H1 (cell line): ENCODE measurements at places on chromosomes 6 and 20.

- no peak for DNase-seq
These were observed 59.2 kb downstream of the TMEM170B start for GRCh38 chr6:11596640-11597237.

- DNase-seq, result no peak
These were observed 422.8 kb downstream of the CBLN4 start for GRCh38 chr20:55582498-55582897.

GRCh38 chr6:26336355-26337198, 28.4 kb upstream of the BTN3A2 start:
- DNase-seq, result no peak

- peak; percentile 70 for DNase-seq
These were observed 10.1 kb upstream of the NXT1 start for GRCh38 chr20:23340524-23340923.

DNA sequence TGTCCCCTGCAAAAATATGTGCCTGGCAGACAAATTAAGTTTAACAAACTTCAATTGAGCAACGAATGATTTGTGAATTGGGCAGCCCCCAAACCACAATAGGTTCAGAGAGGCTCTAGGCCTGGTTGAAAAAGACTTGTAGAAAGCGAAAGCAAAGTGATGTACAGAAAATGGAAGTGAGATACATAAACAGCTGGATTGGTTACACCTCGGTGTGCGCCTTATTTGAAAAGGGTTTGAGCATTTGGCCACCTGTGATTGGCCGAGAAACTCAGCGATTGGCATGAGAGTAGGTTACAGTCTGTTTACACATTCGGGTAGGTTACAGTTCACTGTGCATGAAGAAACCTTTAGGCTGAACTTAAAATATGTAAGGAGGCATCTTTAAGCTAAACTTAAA, 136.9 kb downstream of the CD83 start:
- peak; percentile 22 for DNase-seq

GRCh38 chr6:123089226-123089625, 93.2 kb downstream of the CLVS2 start:
- no peak for DNase-seq

DNA sequence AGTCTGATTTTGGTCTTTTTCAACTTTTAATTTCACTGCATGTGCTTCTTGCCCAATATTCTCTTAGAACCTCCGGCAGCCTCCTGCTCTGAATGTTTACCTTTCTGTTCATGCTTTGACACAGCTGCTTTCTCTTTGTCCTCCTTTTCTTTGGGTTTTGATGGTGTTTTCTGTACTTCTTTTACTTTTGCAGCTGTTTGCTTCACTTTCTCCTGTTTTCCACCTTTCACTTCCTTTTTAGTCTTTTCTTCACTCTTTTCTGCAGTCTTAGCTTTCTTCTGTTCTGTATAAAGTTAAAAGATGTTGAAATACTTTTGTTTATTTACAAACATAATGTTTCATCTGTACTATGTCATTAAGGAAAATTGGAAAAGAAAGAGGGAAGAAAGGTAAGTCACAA, 133.1 kb downstream of the TRDN start:
- DNase-seq, result no peak

DNA sequence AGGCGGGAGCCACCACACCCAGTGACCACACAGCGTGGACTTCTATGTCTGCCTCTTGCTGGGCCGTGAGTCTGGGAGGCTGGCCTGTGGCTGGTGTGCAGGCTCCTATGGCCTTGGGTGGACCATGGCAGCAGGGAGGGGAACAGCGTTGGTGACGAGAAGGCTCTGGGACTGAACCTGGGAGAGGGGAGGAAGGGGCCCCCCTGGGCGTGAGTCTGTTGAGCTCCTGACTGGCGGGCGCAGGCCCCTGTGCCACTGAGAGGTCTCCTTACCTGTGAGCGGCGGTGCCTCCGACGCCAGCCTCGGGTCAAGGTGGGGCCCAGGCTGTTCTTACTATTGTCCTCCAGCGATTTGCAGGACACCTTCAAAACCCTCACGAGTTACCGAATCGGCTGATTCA, 12.8 kb upstream of the HELZ2 start:
- no peak for DNase-seq

DNA sequence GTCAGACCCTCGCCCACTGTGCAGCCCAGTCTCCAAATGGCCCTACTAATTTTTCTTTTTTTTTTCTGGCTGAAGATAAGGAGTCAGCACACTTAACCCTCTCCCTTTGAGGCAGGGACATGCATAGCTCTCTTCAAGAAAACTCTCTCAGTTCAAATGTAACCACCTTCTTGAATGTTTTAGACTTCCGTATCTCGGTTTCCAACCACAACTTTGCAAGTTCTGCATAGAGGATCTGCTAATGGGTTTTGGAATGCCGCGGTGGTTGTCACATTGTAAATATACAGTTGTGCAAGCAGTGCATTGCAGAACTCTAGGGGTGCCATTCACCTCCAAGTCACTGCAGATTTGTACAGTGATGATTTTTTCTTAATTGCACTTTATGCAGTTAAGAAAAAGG, 59.4 kb upstream of the SLC35B3 start:
- DNase-seq, result no peak

DNA sequence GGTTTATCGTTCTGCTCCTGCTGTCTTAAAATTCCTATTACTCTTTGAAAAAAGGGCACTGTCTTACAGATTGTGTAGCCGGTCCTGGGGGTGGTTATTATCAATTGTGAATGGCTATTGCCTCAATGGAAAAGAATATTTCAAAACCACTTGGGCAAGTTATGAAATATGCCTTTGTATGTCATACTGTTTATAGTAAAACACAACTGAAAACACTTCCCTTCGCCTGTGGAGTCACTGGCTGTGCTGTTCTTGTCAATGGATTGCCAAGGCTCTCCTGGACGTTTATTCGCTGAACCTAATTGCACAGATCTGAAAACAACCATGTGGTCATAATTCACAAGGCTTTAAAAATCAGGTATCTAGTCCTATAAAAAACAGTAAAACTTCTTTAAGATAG, 47.8 kb upstream of the TAGAP start:
- peak; percentile 4 for DNase-seq

DNA sequence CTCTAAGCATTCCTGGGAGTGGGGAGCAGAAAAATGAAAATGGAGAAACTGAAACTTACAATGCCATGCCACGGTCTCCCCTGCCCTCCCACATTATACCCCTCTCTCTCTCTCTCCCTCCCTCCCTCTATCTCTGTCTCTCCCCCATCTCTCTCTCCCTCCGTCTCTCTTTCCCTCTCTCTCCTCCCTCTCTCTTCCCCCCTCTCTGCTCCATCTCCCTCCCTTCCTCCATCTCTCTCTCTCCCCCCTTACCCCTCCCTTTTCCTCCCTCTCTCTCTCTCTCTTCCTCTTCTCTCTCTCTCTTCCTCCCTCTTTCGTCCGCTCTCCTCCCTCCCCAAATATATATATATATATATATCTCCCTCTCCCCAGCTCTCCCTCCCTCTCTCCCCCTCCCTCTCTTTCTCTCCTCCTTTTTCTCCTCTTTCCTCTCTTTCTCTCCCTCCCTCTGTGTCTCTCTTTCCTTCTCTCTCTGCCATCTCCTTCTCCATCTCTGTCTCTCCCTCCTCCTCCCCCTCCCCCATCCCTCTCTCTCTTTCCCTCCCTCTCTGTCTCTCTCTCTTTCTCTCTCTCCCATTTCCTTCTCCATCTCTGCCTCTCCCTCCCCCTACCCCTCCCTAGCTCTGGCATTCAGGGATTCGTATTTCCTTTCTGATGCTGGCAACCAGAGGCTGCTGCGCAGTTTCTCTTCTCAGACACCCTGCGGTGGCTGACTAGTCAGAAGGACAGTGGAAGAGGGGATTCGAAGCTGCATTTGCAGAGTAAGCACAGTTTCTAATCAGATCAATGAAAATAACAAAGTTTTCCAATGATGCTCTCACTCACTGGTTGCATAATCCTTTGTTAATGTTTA, 13.9 kb upstream of the VAPB start:
- DNase-seq, result peak; percentile 60

DNA sequence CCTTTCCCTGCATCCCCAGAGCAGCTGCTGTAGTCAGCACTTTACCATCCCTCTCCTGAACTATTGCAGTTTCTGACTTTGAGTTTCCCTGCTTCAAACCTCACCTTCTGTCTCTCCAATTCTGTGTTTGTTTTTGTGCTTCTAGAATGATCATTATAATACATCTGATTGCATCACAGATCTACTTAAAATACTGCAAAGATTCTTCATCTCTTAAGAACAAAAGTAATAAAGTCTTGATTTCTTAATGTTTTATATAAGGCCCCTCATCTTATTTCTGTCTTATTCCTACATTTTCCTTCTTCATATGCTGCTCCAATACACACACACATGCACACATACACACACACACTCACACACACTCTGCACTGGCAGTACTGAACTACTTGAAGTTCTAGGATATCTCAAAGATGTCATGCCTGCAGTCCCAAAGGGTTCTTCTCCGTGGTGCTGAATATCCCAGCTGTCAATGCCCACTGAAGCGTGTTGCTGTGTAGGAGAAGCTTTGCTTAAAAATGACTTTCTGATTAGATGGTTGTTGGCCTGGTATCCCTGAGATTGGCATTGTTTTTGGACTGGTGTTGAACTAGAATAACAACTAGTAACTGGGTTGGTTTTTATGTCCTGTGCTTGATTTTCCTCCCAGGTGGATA, 97.2 kb downstream of the MAP3K4 start:
- DNase-seq, result no peak

GRCh38 chr20:45087097-45087790, 13.7 kb downstream of the KCNS1 start:
- no peak for DNase-seq

GRCh38 chr6:116572162-116572561, 858 bp downstream of the RWDD1 start:
- DNase-seq, result no peak

DNA sequence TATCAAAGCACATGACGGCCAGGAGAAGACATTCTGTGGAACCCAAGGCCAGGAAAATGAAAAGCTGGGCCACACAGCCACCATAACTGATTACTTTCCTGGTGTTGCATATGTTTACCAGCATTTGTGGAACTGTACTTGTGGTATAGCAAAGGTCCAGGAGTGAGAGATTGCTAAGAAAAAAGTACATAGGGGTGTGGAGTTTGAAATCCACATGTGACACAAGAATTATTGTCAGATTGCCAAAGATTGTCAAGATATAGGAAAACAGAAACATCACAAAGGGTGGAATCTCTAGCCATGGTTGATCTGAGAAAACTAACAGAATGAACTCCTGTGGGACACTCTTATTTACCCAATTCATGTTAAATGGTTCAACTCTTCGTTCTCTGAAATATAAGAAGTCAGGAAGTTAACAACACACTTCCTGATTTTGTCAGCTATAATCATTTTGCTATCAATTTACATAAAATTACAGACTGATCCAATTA, at the start of gene OR2B2:
TSS of gene OR2B2 (minus strand) at position 441 of the 491 bp plus-strand sequence. CDS start at position 364, 77 bp downstream.
- DNase-seq, result no peak

DNA sequence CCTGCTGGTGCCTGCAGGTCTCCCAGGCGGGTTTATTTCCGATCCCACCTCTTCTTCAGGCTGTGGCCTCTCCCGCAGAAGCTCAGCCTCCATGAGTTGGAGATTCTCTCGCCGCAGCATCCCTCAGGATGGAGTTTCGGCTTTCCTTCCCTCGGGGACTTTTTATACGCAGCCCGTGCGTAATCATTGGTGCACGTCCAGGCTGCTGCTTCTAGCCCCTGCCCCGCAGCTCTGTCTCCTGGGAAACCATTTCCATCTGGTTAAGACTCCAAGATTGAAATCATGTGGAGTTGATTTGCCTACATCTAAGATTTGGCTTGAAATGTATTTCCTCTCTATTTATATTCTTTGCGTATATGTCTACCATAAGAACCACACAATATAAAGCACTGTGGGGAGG, 46.7 kb upstream of the CARMIL1 start:
- DNase-seq, result no peak

- DNase-seq, result no peak
These were observed 6.1 kb upstream of the TMEM200A start for GRCh38 chr6:130359736-130360135.

DNA sequence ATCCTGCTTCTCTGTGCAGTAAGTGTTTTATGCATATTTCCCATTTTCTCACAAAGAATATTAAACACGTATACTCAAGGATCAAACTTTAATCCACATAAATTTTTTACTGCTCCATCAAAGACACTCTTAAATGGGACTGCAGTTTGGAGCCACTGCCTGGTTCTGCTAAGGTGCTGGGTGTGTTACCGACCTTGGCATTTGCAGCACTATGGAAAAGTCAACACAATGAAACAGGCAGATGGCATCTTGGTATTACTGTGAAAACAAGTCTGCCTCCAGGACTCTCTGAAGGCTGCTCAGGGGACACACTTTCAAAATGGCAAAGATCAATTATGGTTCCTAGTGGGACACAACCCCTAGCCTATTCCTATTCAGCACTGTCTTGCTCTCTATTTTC, 17.3 kb upstream of the HLA-G start:
- DNase-seq, result no peak

- no peak for DNase-seq
These were observed 156.1 kb downstream of the COL21A1 start for GRCh38 chr6:56091159-56091869.
